ENCODE measurements at places on chromosomes 6 and 20. TPM values are rescaled to one million over a fixed set of nuclear protein-coding genes. Genes with fewer than 3 reads are reported as not detected.

DNA sequence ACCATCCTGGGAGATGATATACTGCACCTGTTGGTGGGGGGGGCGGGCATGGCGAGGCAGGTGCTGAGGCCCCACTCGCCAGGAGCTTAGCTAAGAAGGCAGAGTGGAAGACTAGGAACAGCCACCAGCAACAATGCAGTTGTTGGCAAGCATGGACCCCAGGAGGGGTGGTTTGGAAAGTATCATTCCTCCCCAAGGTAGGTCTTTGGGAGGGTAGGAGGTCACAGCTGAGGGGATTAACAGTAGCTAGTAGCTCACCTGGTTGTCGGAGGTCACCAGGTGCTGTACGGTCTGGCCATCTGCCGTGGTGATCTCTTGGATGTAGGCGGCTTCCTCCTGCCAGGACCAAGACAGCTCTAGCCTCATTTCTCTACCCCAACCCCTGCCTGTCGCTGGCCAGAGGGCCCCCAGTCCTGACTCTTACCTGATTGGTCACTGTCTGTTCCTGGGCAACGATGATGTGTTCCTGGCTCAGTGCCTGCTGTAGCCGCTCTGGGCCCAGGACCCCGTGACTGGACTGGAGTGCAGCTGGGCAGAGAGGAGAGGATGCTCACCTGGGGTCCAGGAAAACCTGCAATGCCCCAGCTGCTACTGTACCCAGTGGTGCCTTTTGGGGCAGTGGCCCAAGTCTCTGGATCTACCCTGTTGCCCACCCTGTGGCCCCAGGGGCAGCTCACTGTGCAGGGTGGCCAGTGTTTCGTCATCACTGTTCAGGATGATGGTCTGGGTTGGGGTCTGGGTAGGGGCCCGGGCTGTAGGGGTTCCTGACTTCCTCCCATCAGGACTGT, 15.3 kb downstream of the PCIF1 start:
- no peak for DNase-seq
- H3K27me3 ChIP-seq = no peaks in the 10 kb centered on the region
- peaks cover 52% of the 10 kb centered on the region for H3K36me3 ChIP-seq

GRCh38 chr6:22081709-22082108, 215.1 kb downstream of the PRL start:
- no peak overlapping the region for H3K4me3 ChIP-seq
- H3K27me3 ChIP-seq = no peaks in the 10 kb centered on the region
- H3K4me1 ChIP-seq = no peaks in the 10 kb centered on the region
- no peaks in the 10 kb centered on the region for H3K36me3 ChIP-seq

DNA sequence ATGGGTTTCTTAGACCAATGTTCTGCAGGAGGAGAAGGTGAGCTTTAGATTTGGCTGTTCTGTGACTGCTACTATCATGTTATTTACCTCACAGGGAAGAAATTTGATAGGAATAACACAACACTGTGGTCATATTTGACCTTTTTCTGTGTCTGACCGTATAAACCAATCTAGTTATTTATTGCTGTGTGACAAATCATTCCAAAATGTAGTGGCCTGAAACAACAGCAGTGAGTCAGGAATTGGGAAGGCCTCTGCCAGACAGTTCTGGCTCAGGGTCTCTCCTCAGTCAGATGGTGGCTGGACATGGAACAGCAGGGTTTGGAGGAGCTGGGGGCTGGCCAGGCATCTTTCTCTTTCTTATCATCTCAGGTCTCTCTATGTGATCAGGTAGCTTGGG, 33.0 kb downstream of the RIPOR2 start:
- no peaks in the 10 kb centered on the region for H3K27me3 ChIP-seq
- peaks cover 95% of the 10 kb centered on the region for H3K36me3 ChIP-seq
- DNase-seq = no peak
- H3K27ac ChIP-seq = peak overlapping the region; percentile 50

DNA sequence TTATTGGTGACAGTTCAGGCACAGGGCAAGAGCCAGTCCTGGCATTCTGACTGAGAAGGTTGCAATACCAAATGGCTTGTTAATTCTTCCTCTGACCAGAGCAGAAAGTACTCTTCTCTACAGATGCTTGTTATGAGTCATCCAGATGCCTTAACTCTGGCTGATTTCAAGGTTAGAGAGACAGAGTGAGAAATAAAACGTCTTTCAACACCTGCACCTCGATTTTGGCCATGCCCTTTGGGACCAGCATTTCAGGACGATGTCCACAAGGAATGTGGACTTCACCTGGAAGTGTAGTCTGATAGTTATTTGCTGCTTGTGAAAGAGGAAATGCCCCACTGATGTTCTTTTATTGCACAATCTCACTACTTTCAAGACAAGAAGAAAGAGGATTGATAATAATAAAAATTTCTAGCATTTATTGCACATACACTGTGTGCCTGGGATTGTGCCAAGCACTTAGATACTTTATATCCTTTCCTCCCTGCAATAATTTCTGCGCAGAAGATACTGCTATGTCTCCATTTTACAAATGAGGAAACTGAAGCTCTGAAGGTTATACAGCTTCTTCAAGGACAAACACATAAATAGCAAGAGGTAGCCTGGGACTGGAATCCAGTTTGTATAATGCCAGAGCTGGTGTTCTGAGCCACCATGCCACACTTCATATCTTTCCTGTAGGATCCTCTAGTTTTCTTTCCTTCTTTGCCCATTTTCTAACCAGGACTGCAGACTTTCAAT, 33.5 kb upstream of the MCM3 start:
- H3K4me3 ChIP-seq = no peak overlapping the region
- H3K4me1 ChIP-seq = peaks cover 16% of the 10 kb centered on the region

GRCh38 chr20:10172998-10173655, 45.5 kb upstream of the SNAP25 start:
- H3K27me3 ChIP-seq = peaks cover 15% of the 10 kb centered on the region
- no peaks in the 10 kb centered on the region for H3K4me1 ChIP-seq
- H3K36me3 ChIP-seq = no peaks in the 10 kb centered on the region
- no peak overlapping the region for H3K4me3 ChIP-seq
- DNase-seq = no peak

- no peaks in the 10 kb centered on the region for H3K36me3 ChIP-seq
- no peak overlapping the region for H3K27ac ChIP-seq
- H3K27me3 ChIP-seq = peaks cover 7% of the 10 kb centered on the region
- no peak for DNase-seq
- H3K4me1 ChIP-seq = no peaks in the 10 kb centered on the region
Measured at GRCh38 chr6:96761794-96762193, 75.5 kb downstream of the GPR63 start.

GRCh38 chr20:51563174-51563485, 20.6 kb upstream of the NFATC2 start:
- H3K27me3 ChIP-seq = peaks cover 58% of the 10 kb centered on the region
- DNase-seq = no peak
- H3K4me3 ChIP-seq = no peak overlapping the region
- H3K4me1 ChIP-seq = peaks cover 24% of the 10 kb centered on the region

- H3K36me3 ChIP-seq = peaks cover 33% of the 10 kb centered on the region
- peaks cover 73% of the 10 kb centered on the region for H3K4me1 ChIP-seq
- DNase-seq = no peak
- no peaks in the 10 kb centered on the region for H3K27me3 ChIP-seq
- H3K27ac ChIP-seq = no peak overlapping the region
Measured at GRCh38 chr6:90123831-90124230, 172.8 kb downstream of the BACH2 start.

GRCh38 chr6:35363293-35363750, 21.0 kb downstream of the PPARD start:
- no peak overlapping the region for H3K4me3 ChIP-seq
- no peaks in the 10 kb centered on the region for H3K27me3 ChIP-seq
- H3K4me1 ChIP-seq = peaks cover 56% of the 10 kb centered on the region
- no peak for DNase-seq

- H3K36me3 ChIP-seq = peaks cover 18% of the 10 kb centered on the region
- no peak overlapping the region for H3K27ac ChIP-seq
- no peaks in the 10 kb centered on the region for H3K4me1 ChIP-seq
- no peaks in the 10 kb centered on the region for H3K27me3 ChIP-seq
- no peak overlapping the region for H3K4me3 ChIP-seq
Measured at GRCh38 chr20:37711001-37711400, 17.2 kb downstream of the CTNNBL1 start.

GRCh38 chr6:144559865-144560593, 274.9 kb downstream of the UTRN start:
- H3K27me3 ChIP-seq = no peaks in the 10 kb centered on the region
- peak overlapping the region; percentile 84 for H3K27ac ChIP-seq
- peaks cover 28% of the 10 kb centered on the region for H3K4me1 ChIP-seq
- H3K4me3 ChIP-seq = peak overlapping the region; percentile 60
- DNase-seq = peak; percentile 65

GRCh38 chr20:45247865-45248264, 6.5 kb downstream of the SLPI start:
- no peak overlapping the region for H3K4me3 ChIP-seq
- H3K4me1 ChIP-seq = no peaks in the 10 kb centered on the region
- H3K36me3 ChIP-seq = no peaks in the 10 kb centered on the region
- peaks cover 60% of the 10 kb centered on the region for H3K27me3 ChIP-seq
- no peak for DNase-seq

- DNase-seq = no peak
- no peak overlapping the region for H3K27ac ChIP-seq
- no peak overlapping the region for H3K4me3 ChIP-seq
- no peaks in the 10 kb centered on the region for H3K36me3 ChIP-seq
Measured at GRCh38 chr20:63080411-63080810, 73.6 kb upstream of the BHLHE23 start.

DNA sequence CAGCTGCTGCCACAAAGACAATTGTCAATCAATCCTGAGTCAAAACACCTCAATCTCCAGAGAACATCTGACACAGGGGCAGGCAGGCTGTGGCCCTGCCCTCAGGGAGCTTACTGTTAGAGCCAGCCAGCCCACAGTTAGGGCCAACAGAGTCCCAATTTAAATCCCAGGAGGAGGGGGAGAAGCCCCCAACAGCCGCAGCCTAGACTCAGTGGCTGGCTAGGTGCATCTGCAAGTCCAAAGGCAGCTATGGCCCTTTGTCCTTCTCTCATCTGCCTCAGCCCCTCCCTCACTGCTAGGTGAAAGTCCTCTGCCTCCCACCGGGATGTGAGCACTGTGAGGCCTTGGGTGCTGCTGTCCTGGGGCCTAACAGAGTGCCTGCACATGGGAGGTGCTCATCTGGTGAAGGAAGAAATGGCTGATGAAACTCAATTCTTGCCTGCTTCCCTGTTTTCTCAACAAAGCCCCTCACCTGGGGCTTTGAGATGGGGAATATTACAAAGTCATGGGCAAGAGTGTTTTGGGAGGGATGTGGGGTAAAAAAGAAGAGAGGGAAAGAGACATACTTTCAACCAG, 33.7 kb upstream of the VEGFA start:
- H3K27me3 ChIP-seq = peaks cover 2% of the 10 kb centered on the region
- peaks cover 1% of the 10 kb centered on the region for H3K36me3 ChIP-seq
- H3K4me1 ChIP-seq = peaks cover 21% of the 10 kb centered on the region
- no peak for DNase-seq

DNA sequence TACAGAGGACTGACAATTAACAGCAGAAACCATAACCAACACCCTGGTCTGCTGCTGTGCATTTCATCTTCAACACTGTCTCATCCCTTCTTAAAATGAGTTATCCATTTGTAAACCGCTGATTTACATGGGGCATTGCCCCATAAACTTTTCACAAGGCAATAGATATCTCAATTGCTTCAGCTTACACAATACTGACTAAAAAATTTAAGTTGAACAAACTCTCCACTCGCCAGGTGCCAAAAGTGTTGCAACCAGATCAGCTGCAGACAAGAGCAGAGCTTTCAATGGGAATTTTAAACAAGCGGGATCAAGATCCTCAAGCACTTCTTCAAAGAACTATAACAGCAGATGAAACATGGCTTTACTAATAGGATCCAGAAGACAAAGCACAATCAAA, 183.0 kb downstream of the TASP1 start:
- H3K4me1 ChIP-seq = no peaks in the 10 kb centered on the region
- H3K36me3 ChIP-seq = no peaks in the 10 kb centered on the region
- DNase-seq = no peak
- H3K4me3 ChIP-seq = no peak overlapping the region
- H3K27ac ChIP-seq = no peak overlapping the region
- H3K27me3 ChIP-seq = no peaks in the 10 kb centered on the region

GRCh38 chr6:149065658-149066556, 251.6 kb upstream of the TAB2 start:
- peak overlapping the region; percentile 6 for H3K4me3 ChIP-seq
- H3K27me3 ChIP-seq = no peaks in the 10 kb centered on the region
- peak overlapping the region; percentile 90 for H3K27ac ChIP-seq
- peaks cover 24% of the 10 kb centered on the region for H3K36me3 ChIP-seq
- DNase-seq = peak; percentile 66

- H3K27me3 ChIP-seq = peaks cover 62% of the 10 kb centered on the region
- peaks cover 4% of the 10 kb centered on the region for H3K4me1 ChIP-seq
- no peak overlapping the region for H3K4me3 ChIP-seq
- peaks cover 11% of the 10 kb centered on the region for H3K36me3 ChIP-seq
- no peak overlapping the region for H3K27ac ChIP-seq
Measured at GRCh38 chr6:10382322-10382721, 32.6 kb downstream of the TFAP2A start.

DNA sequence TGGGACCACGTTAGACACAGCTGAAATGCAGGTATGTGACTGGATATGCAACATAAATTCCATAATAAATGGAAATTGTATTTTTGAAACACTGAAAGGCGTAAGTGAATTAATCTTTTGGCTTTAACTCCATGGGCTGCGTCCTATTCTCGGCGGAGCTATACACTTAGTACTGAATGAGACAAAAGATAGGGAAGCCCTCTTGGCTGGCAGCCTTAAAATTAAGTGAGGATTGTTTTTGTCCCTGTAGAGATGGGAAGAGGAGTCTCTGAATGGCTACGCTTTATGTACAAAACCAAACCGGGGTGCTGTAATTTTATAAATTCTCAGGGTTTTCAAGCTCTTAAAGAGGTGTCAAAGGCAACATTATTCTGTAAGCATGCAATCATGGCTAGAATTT, 429.8 kb downstream of the QKI start:
- H3K4me1 ChIP-seq = no peaks in the 10 kb centered on the region
- H3K36me3 ChIP-seq = no peaks in the 10 kb centered on the region
- no peaks in the 10 kb centered on the region for H3K27me3 ChIP-seq
- DNase-seq = no peak

- DNase-seq = no peak
- peaks cover 3% of the 10 kb centered on the region for H3K27me3 ChIP-seq
- peak overlapping the region; percentile 79 for H3K4me3 ChIP-seq
- H3K4me1 ChIP-seq = peaks cover 33% of the 10 kb centered on the region
Measured at GRCh38 chr6:157380458-157380778, 572 bp upstream of the ZDHHC14 start.

The MYLIP gene
- total RNA-seq = 17.6 TPM

The PRR18 gene
- total RNA-seq = not detected

The MCCD1 gene
- not detected for total RNA-seq

The SNAP25 gene
- total RNA-seq = not detected

The SLC18B1 gene
- 6.3 TPM for total RNA-seq

The OXT gene
- not detected for total RNA-seq

The COX4I2 gene
- total RNA-seq = not detected

The TTBK1 gene
- not detected for total RNA-seq
